ENCODE measurements at places on chromosomes 7 and 10.

- DNase-seq: no peak
Observed at GRCh38 chr10:92113911-92114600, 176.8 kb downstream of the CPEB3 start.

GRCh38 chr10:86217371-86218080, 149.1 kb downstream of the GRID1 start:
- no peak for DNase-seq

DNA sequence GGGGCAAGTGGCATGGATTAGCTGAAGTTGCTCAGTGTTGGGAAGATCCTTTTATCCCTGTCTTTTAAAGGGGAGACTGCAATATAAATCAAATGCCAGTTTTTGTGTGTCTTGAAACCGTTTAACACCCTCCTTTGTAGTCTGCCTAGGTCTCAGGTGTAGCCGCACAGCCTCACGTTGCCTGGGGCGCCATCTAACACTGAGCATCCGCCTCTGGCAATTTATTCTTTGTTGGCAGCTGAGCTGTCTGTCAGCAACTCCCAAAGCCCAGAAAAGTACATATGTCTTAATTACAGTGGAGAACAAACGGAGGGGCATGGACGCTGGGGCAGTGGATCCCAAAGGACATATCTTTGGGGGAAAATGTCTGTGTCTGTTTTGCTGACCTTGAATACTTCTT, 254.7 kb downstream of the STK31 start:
- no peak for DNase-seq

GRCh38 chr7:80656029-80656428, 17.6 kb downstream of the CD36 start:
- DNase-seq: no peak

DNA sequence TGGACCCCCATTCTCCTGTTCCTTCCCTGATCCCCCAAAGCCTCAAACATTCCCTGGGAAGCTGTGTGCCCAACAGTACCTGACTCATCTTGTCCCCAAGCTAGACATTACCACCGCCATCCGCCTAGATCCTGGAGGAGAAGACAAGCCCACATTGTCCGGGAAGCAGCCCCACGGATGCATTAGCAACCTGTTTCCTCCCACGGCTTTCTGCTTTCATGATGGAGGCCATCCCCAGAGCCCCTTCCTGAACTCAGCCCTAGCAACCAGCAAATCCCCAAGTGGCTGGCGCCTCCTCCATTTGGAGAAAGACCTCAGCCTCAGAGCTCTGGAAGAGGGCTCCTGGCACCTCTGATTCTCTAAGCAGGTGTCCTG, 2.3 kb upstream of the SLC29A3 start:
- no peak for DNase-seq

DNA sequence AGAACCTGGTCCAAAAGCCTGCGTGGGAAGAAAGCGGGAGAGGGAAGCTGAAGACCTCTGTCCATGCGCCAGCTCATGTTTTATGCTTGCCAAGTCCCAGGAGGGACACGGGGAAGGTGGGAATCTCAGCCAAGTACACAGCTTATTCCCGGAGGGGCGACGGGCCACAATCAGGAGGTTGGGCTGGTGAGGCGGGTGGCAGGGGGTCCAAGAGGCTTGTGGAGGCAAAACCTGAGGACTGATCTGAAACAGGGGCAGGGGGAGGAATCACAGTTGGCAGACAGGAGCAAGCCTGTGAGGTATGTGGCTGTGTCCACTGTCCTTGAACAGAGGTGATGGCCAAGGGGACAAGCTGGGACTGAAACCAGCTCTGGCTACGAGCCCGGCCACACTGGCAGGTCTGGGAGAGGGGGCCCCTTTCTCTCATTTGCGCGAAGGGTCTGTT, 38.0 kb upstream of the LEP start:
- DNase-seq: no peak

- no peak for DNase-seq
Observed at GRCh38 chr10:66176772-66177171, 749.1 kb upstream of the LRRTM3 start.

DNA sequence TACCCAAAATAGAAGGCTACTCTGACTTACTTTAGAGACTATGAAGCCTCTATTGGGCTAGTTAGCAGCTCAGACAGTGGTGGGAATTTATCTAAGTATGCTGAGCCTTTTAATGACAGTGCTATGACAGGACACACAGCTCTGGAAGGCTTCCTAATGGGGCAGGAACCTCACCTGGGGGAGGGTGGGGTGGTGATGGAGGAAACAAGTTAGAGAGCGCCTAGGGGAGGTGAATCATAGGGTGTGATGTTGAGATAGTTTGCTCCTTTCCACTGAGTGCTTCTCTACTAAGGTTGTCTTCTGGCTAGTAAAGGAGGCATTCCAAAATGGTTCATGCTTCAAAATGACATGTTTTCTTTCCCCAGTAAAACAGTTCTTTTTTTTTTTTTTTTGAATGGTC, 42.1 kb downstream of the PPP1R9A start:
- DNase-seq: no peak

- DNase-seq: no peak
Observed at GRCh38 chr7:33841705-33842129, 63.6 kb upstream of the BMPER start.

GRCh38 chr10:1933215-1933614, 195.9 kb upstream of the ADARB2 start:
- no peak for DNase-seq

GRCh38 chr10:115941361-115941771, 331.6 kb downstream of the GFRA1 start:
- no peak for DNase-seq

DNA sequence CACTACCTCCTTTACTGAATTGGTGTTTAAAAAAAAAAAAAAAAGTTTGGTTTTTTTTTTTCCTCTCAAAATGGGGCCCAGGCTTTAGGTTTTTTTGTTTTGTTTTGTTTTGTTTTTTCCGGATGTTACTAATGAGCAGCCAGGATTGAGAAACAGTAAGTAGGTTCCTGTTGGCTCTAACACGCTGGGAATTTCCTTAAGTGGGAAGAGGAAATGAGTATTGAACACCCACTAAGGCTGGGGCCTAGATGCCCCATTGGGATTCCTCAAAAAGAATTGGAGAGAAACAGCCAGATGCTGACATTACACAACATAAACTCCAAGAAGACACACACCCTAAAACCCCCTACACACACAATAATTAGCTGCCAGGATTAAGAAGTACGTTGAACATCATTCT, 102.2 kb upstream of the NANOS1 start:
- DNase-seq: no peak

Data from right kidney (tissue), 9 donors.